ENCODE measurements at places on chromosomes 2 and 18. TPM values are rescaled to one million over a fixed set of nuclear protein-coding genes. Genes with fewer than 3 reads are reported as not detected.
A peak's percentile ranks its signal among the peaks of the same experiment; 100 is the strongest.

DNA sequence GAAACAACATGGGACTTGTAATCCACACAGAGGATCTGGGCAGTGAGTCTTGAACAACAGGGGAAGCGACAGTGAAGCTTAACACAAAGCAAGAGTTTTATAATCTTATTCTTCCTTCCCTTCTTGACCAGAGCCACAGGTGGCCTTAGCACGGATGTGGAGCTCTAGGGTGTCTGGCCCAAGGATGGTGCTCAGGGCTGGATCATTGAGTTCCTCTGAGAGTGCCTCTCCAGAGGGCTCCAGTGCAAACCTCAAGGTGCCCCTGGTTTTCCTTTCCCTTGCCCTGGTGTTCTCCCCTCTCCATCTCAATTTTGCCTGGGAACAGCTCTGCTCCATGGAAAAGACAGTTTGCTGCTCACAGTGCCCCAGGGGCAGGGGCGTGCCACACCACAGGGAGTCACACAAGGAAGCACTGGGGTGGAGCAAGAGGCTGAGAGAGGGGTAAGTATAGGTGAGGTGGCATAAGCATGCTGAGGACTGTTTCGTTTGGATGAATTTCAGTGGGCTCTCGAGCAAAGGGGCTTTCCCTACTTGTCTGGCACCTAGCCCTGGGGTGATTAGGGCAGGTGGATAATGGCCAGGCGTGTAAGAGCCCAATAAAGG lies 88.6 kb upstream of the B3GNT7 start:
- H3K4me3 ChIP-seq: no peak overlapping the region
- no peaks in the 10 kb centered on the region for H3K4me1 ChIP-seq
- H3K36me3 ChIP-seq: no peaks in the 10 kb centered on the region
- H3K27ac ChIP-seq: no peak overlapping the region

- no peaks in the 10 kb centered on the region for H3K27me3 ChIP-seq
- no peaks in the 10 kb centered on the region for H3K36me3 ChIP-seq
- no peak overlapping the region for H3K27ac ChIP-seq
- H3K4me1 ChIP-seq: no peaks in the 10 kb centered on the region
Observed at GRCh38 chr18:34626404-34627136, 83.5 kb upstream of the DTNA start.

DNA sequence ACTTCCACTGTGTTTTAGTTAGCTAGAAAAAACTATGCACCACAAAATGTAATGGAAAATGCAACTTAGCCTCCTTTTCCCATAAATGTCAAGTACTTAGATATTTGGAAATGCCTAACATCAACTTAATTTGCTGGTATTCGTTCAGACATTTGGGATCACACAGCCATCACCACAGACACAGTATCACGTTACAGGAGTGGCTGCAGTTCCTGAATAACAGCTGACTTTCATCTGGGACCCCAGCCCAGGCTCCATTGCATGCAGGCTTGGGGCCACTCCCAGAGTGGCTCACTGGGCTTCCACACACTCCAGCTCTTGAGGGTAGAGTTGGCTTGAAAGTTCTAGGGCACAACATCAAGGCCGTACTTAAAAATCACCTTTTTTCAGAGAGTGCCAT lies 9.3 kb downstream of the TMEM182 start:
- H3K4me1 ChIP-seq: no peaks in the 10 kb centered on the region
- H3K4me3 ChIP-seq: no peak overlapping the region
- no peaks in the 10 kb centered on the region for H3K27me3 ChIP-seq
- no peak for DNase-seq
- H3K36me3 ChIP-seq: no peaks in the 10 kb centered on the region
- no peak overlapping the region for H3K27ac ChIP-seq

- no peak for DNase-seq
- no peaks in the 10 kb centered on the region for H3K36me3 ChIP-seq
- no peak overlapping the region for H3K27ac ChIP-seq
- H3K4me3 ChIP-seq: no peak overlapping the region
Observed at GRCh38 chr2:177547122-177547521, 154.5 kb downstream of the AGPS start.

GRCh38 chr2:18077704-18078103 lies 199.2 kb downstream of the KCNS3 start:
- H3K27me3 ChIP-seq: no peaks in the 10 kb centered on the region
- H3K36me3 ChIP-seq: no peaks in the 10 kb centered on the region
- no peaks in the 10 kb centered on the region for H3K4me1 ChIP-seq
- H3K4me3 ChIP-seq: no peak overlapping the region
- no peak overlapping the region for H3K27ac ChIP-seq

DNA sequence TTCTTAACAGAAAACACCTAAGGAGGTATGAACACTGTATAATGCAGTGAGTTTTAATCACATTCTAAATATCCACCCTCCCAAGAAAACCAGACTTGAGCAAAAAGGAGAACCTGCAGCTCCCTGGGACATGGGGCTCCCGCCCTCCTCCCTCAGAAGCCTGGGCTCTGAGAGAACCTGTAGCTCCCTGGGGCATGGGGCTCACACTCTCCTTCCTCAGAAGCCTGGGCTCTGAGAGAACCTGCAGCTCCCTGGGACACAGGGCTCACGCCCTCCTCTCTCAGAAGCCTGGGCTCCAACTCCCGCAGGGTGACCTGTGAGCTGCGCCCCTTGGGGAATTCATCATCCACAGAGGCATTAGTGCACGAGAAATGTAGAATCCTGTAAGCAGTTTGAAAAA lies 222.9 kb downstream of the SNTG2 start:
- no peak for DNase-seq
- H3K27me3 ChIP-seq: no peaks in the 10 kb centered on the region
- H3K36me3 ChIP-seq: no peaks in the 10 kb centered on the region
- no peaks in the 10 kb centered on the region for H3K4me1 ChIP-seq
- no peak overlapping the region for H3K27ac ChIP-seq
- no peak overlapping the region for H3K4me3 ChIP-seq

DNA sequence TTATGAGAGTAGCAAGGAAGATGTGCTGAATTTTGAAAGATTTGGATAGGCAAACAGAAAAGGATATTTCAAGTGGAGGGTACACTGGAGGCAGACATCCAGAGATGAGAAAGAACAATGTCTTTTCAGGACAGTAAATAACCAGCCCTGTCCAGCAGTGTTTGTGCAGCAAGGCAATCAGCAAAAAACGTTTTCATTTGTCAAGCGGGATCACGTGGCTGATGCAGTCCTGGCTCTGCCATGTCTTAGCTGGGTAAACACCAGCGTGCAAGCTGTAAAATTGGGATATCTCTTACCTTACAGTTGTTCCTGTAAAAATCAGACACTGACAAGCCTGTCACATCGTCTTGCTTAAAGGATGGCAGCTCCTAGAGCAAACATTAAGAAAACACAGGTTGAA lies 67.8 kb downstream of the CWC22 start:
- H3K4me1 ChIP-seq: no peaks in the 10 kb centered on the region
- no peaks in the 10 kb centered on the region for H3K27me3 ChIP-seq
- H3K27ac ChIP-seq: no peak overlapping the region

DNA sequence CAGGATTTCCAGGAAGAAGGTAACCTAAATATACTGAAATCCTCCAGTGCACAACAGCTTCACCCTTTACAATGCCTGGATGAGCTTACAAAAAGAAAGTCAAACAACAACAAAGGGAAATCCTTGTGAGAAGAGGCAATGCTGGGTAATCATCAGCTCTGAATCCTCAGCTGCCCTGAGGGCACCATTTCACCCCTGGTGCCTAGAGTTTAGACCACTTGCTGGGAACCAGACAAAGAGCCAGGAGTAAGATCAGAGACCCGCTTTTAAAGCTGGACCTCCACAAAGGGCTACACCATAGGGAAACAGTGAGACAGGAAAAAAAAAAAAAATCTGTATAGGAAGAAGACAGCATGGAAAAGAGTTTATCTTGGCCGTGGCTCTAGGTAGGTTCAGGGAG lies 97.0 kb downstream of the FOXI3 start:
- H3K4me3 ChIP-seq: no peak overlapping the region
- H3K27ac ChIP-seq: no peak overlapping the region
- no peaks in the 10 kb centered on the region for H3K36me3 ChIP-seq
- DNase-seq: no peak
- no peaks in the 10 kb centered on the region for H3K4me1 ChIP-seq

GRCh38 chr2:16194096-16194390 lies 253.7 kb downstream of the MYCN start:
- no peaks in the 10 kb centered on the region for H3K4me1 ChIP-seq
- H3K36me3 ChIP-seq: no peaks in the 10 kb centered on the region
- H3K27ac ChIP-seq: no peak overlapping the region
- no peak overlapping the region for H3K4me3 ChIP-seq
- DNase-seq: no peak

GRCh38 chr2:173195100-173195499 lies 119.5 kb downstream of the MAP3K20 start:
- H3K27me3 ChIP-seq: no peaks in the 10 kb centered on the region
- H3K4me1 ChIP-seq: peaks cover 5% of the 10 kb centered on the region
- DNase-seq: no peak
- H3K36me3 ChIP-seq: no peaks in the 10 kb centered on the region
- no peak overlapping the region for H3K4me3 ChIP-seq

GRCh38 chr2:150621526-150622213 lies 134.2 kb upstream of the RND3 start:
- no peaks in the 10 kb centered on the region for H3K36me3 ChIP-seq
- H3K27ac ChIP-seq: no peak overlapping the region
- H3K4me3 ChIP-seq: no peak overlapping the region
- DNase-seq: no peak
- H3K27me3 ChIP-seq: no peaks in the 10 kb centered on the region

DNA sequence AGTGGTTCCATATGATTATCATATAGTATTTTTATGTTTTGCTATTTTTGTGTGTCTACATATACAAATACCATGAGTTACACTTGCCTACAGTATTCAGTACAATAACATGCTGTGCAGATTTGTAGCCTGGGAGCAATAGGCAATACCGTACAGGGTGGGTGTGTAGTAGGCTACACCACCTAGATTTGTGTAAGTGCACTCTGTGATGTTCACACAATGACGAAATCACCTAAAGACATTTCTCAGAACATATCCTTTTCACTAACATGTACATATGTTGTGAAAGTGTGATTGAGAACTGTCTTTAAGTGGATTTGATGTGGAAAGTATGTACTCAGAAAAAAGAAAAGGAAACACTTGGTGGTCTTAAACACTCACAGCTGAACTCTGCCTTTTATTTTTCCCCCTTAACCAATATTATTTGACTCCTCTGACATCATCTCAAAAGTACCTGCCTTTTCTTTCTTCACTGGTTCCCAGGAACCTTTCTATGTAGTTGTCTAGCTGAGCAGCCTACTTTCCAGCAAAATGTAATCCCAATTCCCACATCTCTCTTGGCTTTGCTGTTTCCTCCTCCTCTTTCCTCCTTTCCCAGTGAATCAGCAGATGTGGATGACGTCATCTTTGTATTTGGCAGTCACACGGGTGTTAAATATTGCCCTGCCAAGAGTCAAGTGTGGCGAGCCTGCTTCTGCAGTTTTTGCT lies 47.7 kb downstream of the OSBPL6 start:
- DNase-seq: peak; percentile 79
- no peaks in the 10 kb centered on the region for H3K27me3 ChIP-seq
- H3K36me3 ChIP-seq: no peaks in the 10 kb centered on the region
- peak overlapping the region; percentile 32 for H3K27ac ChIP-seq
- no peaks in the 10 kb centered on the region for H3K4me1 ChIP-seq

- H3K27ac ChIP-seq: no peak overlapping the region
- no peak for DNase-seq
- H3K36me3 ChIP-seq: no peaks in the 10 kb centered on the region
- no peaks in the 10 kb centered on the region for H3K27me3 ChIP-seq
Observed at GRCh38 chr18:2901423-2901985, 54.7 kb downstream of the EMILIN2 start.

DNA sequence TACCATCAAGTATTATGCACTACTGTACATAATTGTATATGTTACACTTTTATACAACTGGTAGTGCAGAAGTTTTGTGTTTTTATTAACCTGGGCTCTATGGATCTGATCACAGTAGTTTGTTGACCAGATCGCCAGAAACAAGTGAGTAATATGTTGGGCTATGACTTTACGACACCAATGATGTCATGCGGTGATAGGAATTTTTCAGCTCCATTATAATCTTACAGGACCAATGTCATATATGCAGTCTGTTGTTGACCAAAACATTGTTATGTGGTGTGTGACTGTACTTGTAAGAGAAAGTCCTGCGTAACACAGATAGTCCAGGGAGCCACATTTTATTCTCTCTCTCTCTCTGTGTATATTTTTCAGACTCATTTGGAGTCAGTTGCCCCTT lies 4.5 kb upstream of the ACOXL start:
- no peaks in the 10 kb centered on the region for H3K27me3 ChIP-seq
- H3K4me1 ChIP-seq: peaks cover 3% of the 10 kb centered on the region

GRCh38 chr2:183244300-183244844 lies 120.1 kb downstream of the NUP35 start:
- no peaks in the 10 kb centered on the region for H3K4me1 ChIP-seq
- no peak for DNase-seq
- H3K4me3 ChIP-seq: no peak overlapping the region
- no peaks in the 10 kb centered on the region for H3K27me3 ChIP-seq
- no peak overlapping the region for H3K27ac ChIP-seq

DNA sequence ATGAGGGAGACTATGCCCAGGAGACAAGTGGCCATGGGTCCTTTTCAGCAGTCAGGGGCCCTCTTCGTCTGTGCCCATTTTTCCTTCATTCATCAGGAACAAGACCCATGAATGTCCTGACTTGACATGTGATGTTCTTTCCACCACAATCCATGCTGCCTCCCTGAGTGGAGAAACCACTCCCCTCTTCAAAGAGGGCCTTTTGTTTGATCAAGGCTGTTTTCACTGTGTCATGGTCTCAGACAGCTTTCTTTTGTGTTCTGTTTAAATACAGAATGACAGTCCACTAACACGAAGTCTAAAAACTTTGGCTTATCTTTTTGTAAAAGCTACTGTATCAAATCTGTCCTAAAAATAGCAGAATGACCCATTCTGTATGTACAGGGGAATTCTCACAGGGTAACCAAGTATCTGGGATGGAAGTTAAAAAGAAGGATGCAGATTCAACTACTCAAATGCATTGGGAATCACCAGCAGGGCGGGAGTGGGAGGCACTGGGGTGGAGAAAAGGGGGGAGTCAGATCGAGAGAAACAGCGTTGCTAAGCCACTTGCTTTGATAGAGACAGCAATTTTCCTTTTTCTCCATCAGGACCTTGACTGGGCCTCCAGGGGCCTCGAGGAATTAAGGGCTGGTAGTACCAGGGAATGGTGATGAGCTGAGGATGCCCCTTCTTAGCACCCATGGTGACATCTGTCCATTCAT lies 13.9 kb downstream of the LRP2 start:
- H3K4me1 ChIP-seq: no peaks in the 10 kb centered on the region
- DNase-seq: no peak
- H3K36me3 ChIP-seq: no peaks in the 10 kb centered on the region
- no peak overlapping the region for H3K4me3 ChIP-seq

The TEKT4 gene
- total RNA-seq: not detected

The ST8SIA3 gene
- total RNA-seq: not detected

The RAPH1 gene
- 8.1 TPM for total RNA-seq

The FEV gene
- total RNA-seq: 0.11 TPM

The TFPI gene
- total RNA-seq: 53.3 TPM

The ACKR3 gene
- 22.7 TPM for total RNA-seq

The GREB1 gene
- 611 TPM for total RNA-seq

Measured in ovary (tissue), 10 donors.